ENCODE measurements at places on chromosomes 12 and 14.
A peak's percentile ranks its signal among the peaks of the same experiment; 100 is the strongest.

DNA sequence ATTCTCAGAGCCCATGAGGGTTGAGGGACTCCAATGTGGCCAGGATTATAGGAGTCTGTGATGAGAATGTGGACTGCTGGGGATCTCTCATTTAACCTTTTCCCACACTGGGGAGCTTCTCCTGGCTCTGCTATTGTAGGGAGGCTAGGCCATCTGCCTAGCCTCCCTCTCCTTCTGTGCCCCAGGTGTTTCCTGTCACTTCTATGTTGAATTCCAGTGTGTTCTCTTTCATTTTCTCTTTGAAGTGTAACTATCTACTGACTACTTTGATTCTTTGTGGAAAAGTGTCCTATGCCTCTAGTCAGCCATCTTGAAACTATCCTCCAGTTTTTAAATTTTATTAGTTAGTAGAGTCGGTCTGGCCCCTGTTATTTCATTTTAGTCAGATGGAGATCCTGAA, 53.4 kb upstream of the ABCD2 start:
- DNase-seq: no peak

DNA sequence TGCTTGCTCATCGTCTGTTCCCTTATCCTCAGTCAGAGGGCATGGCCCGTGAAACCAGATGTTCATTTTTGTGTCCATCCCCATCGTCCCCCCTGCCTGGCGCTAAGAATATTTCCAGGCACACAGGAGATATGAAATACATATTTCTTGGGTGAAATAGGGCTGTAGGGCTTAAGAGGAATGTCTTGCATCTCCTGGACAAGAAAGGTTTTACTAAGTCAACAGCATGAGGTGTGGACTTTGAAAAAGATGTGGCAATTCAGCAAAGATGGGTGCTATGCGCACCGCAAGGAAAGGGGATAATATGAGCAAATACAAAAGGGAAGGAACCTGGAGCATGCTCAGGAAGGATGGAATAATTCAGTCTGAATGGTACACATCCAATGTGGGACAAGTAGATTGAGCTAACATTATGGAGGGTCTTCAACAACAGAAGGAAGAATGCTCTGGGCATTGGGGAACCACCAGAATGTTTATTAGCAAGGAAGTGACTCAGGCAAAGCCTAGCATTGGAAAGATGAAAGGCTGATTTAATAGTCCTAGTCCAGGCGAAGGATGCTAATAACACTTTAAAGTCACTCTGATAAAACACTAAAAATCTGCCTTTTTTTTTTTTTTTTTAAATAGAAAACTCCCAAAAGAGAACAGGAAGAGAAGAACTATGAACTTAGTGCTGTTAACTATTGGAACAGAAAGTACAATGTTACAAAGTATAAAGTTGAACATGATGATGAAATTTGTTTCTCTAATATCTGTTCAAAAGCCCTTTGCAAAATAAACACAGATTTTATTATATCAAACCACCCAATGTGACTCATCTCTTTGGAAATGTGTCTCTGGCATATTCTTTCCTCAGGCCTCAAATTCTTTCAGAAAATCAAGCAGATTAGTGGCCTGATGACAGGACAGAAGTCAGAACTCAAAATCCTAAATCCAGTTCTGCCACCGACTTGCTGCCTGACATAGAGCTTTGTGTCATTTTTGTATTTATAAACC, 449.5 kb downstream of the BCAT1 start:
- no peak for DNase-seq

- no peak for DNase-seq
Measured at GRCh38 chr12:111194703-111195051, 174.2 kb downstream of the PHETA1 start.

DNA sequence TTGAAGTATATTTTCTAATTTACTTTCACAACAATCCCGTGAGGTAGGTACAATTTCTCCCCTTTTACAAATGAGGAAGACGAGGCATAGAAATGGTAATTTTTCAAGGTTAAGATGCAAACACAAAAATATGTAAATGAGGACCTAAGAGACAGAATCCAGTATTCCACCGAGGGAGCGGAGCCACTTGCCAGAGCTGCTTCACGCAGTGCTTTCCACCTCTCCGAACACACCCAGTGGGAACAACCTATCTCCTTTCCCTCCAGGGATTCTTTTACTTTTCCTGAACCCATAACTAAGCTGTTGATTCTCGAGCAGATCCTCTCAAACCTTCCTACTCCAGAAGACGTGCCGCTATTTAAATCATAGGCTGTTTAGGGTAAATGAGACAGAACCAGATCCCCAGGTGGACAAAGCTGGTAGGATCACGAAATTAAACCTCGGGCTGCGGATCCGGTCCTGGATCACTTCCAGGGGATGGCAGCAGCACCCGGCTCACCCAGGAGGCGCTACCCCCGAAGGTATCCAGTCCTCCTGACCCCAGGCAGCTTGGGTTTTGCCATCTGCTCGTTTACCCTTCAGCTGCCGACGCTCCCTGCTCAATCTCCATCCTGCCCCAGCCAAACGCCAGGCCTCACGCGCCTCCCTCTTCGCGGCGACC, 1.5 kb downstream of the DDHD1 start:
- DNase-seq: peak; percentile 16

DNA sequence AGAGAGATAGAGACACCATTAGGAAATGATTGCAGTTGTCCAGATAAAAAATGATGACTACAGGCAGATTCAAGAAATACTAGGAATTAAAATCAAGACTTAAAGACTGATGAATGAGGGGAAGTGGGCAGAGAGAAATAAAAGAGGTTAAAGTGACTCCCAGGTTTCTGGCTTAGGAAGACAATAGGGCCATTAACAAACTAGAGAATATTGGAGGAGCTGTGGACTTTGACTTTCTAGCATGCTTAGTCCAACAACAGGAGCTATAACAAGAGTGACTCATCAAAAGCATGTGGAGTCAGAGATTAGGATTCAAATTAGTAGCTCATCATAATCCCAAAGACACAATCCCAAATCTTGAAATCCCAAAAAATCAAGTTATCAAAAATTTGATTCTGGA, 101.5 kb downstream of the BMP4 start:
- no peak for DNase-seq

DNA sequence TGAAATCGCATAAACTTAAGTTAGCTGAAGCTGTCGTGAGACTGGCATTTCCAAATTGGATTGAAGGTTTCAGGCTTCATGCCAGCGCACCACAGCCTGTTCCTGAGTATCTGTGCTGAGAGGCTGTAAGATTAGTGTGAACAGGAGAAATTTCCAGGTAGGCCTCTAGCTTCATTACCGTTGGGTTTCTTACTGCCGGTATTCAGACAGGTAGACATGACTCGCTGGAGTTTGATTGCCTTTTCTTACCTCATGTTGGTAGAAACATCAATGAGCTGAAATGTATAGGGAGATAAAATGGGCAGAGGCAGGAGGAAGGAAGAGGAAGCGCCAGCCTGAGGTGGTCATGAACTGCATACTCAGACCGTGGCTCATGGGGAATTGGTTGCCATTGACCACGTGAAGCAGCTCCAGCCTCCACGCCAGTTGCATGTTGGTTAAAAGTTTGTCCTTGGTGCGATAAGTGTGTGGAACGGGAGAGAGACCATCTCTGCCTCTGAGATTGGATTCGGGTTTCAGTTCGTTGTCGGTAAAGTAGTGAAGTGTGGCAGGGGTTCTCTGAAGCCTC, 42.3 kb upstream of the MMP17 start:
- no peak for DNase-seq

- no peak for DNase-seq
Measured at GRCh38 chr14:46769292-46769691, 117.7 kb upstream of the RPL10L start.

GRCh38 chr12:49294086-49294803, 702 bp upstream of the PRPH start:
- no peak for DNase-seq

DNA sequence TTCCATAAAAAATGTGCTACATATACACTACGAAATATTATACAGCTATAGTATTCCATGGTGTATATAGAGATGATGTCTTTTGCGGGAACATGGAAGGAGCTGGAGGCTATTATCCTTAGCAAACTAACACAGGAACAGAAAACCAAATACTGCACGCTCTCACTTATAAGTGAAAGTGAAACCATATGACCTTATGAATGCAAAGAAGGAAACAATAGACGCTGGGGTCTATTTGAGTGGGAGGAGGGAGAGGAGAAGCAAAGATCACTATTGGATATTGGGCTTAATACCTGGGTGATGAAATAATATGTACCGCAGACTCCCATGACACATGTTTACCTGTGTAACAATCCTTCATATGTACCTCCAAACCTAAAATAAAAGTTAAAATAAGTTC, 142.8 kb downstream of the LRFN5 start:
- DNase-seq: no peak

Measured in activated CD4-positive, CD25-positive, alpha-beta regulatory T cell (primary cell).